ENCODE measurements at places on chromosomes 13 and 19. TPM values are rescaled to one million over a fixed set of nuclear protein-coding genes. Genes with fewer than 3 reads are reported as not detected.

ZNF415 gene
- polyA plus RNA-seq: 4.9 TPM

IGFL2 gene
- not detected for polyA plus RNA-seq

THSD1 gene
- polyA plus RNA-seq: 0.15 TPM

CCDC9 gene
- polyA plus RNA-seq: 16.0 TPM

PSG7 gene
- not detected for polyA plus RNA-seq

KLK4 gene
- polyA plus RNA-seq: not detected

ZNF677 gene
- 8.7 TPM for polyA plus RNA-seq

KIR2DL1 gene
- polyA plus RNA-seq: 0.36 TPM

MYH14 gene
- polyA plus RNA-seq: not detected

ZNF221 gene
- polyA plus RNA-seq: 0.98 TPM

TYK2 gene
- 69.0 TPM for polyA plus RNA-seq

LILRB3 gene
- polyA plus RNA-seq: 0.16 TPM

Measured in IgD-negative memory B cell (primary cell).